HCT116 (cell line): ENCODE measurements at places on chromosomes 2 and 18. TPM values are rescaled to one million over a fixed set of nuclear protein-coding genes. Genes with fewer than 3 reads are reported as not detected.

Gene KRTCAP3
- total RNA-seq: 65.7 TPM

Gene PPP4R1
- total RNA-seq: 66.7 TPM

Gene ROCK2
- total RNA-seq: 48.0 TPM

Gene NAT8
- not detected for total RNA-seq

Gene ADCY3
- 71.1 TPM for total RNA-seq
